ENCODE measurements at places on chromosomes 1 and 21. TPM values are rescaled to one million over a fixed set of nuclear protein-coding genes. Genes with fewer than 3 reads are reported as not detected.

The RAB42 gene
- 2.1 TPM for total RNA-seq

The LGR6 gene
- 10.7 TPM for total RNA-seq

The SPRR4 gene
- not detected for total RNA-seq

The ACTL8 gene
- not detected for total RNA-seq

The CAPN8 gene
- not detected for total RNA-seq

The LAMB3 gene
- 4.0 TPM for total RNA-seq

The RPS8 gene
- total RNA-seq = 602 TPM

The STXBP3 gene
- total RNA-seq = 26.5 TPM

The ERVH48-1 gene
- not detected for total RNA-seq

The SESN2 gene
- 1.9 TPM for total RNA-seq

The FBLIM1 gene
- total RNA-seq = 106 TPM

The SERPINC1 gene
- total RNA-seq = 0.34 TPM

The FCRLB gene
- 0.88 TPM for total RNA-seq

The GUCA2A gene
- not detected for total RNA-seq

The SLC1A7 gene
- total RNA-seq = 0.46 TPM

The MCOLN3 gene
- total RNA-seq = 0.21 TPM

The NTMT2 gene
- 2.6 TPM for total RNA-seq

The IRF6 gene
- total RNA-seq = 28.3 TPM

The CFAP141 gene
- not detected for total RNA-seq

The LAMC1 gene
- 115 TPM for total RNA-seq

The ARHGAP29 gene
- total RNA-seq = 26.8 TPM

The SLFNL1 gene
- total RNA-seq = 0.15 TPM

The SPATC1L gene
- 6.0 TPM for total RNA-seq

The KRTAP25-1 gene
- not detected for total RNA-seq

The VASH2 gene
- 0.91 TPM for total RNA-seq

The KCNA3 gene
- total RNA-seq = 0.40 TPM

The GJC2 gene
- 0.72 TPM for total RNA-seq

The S100A6 gene
- total RNA-seq = 317 TPM

The LCE1C gene
- total RNA-seq = not detected

The AMPD2 gene
- 11.6 TPM for total RNA-seq

The SMG5 gene
- 82.0 TPM for total RNA-seq

The SLAMF9 gene
- total RNA-seq = not detected

The TRAF3IP3 gene
- 0.79 TPM for total RNA-seq

The KPRP gene
- not detected for total RNA-seq

The TSPAN1 gene
- total RNA-seq = 2.3 TPM

The DISC1 gene
- 3.1 TPM for total RNA-seq

The TCHH gene
- total RNA-seq = not detected

The NHLH1 gene
- 0.12 TPM for total RNA-seq

The AIRE gene
- total RNA-seq = not detected

The LZIC gene
- 36.7 TPM for total RNA-seq

The HUNK gene
- total RNA-seq = 0.22 TPM

The BRINP2 gene
- total RNA-seq = 0.22 TPM

The RNU1-2 gene
- total RNA-seq = 635 TPM

The UMODL1 gene
- total RNA-seq = not detected

The TNN gene
- total RNA-seq = 0.38 TPM

The CASQ1 gene
- total RNA-seq = 46.9 TPM

The RSPO1 gene
- total RNA-seq = not detected

The TFF2 gene
- total RNA-seq = not detected

The RUSC1 gene
- 11.8 TPM for total RNA-seq

The IVL gene
- not detected for total RNA-seq

The TENT5C gene
- 3.1 TPM for total RNA-seq

The BMP8B gene
- total RNA-seq = 0.62 TPM

The OR2T33 gene
- total RNA-seq = not detected

The KISS1 gene
- total RNA-seq = not detected

The GJA9 gene
- total RNA-seq = not detected

The MYOC gene
- total RNA-seq = 7.5 TPM
